Smooth muscle cell of the brain vasculature (primary cell): ENCODE measurements at places on chromosomes 12 and 14.
A peak's percentile ranks its signal among the peaks of the same experiment; 100 is the strongest.

DNA sequence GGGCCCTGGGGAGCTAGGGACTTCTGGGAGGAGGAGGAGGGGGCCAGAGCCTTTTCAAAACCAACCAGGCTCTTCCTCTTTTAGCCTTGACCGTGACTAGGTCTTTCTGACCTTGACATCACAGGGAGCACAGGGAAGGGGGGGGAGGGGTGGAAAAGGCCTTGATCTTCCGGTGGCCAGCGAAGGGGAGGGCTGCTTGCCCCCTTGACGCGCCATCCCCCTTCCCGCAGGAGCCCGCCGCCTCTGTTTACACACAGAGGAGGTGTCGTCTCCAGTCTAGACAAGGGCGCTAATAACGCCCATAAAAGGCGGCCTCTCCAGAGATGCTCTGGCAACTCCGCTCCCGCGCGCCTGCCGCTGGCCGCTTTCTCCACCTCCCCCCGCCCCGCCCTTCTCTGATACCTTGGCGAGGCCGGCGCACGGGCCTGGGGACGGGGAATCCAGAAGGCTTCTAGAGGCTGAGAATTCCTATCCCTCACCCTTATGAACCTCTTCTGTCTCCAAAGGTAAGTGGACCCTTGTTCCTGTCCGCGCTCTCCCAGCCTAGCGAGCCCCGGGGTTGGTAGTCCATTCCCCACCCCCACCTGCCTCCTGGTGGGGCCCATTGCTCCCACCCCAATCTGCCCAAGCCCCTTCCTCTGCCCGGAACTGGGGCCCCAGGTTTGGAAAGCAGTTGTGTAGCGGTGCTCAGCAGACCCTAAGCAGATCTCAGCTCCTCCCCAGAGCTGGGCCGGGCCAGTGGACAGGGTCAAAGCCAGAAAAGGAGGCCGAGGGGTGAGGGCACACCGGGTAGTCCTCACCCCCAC lies 4.9 kb upstream of the HOXC12 start:
- no peak for DNase-seq

DNA sequence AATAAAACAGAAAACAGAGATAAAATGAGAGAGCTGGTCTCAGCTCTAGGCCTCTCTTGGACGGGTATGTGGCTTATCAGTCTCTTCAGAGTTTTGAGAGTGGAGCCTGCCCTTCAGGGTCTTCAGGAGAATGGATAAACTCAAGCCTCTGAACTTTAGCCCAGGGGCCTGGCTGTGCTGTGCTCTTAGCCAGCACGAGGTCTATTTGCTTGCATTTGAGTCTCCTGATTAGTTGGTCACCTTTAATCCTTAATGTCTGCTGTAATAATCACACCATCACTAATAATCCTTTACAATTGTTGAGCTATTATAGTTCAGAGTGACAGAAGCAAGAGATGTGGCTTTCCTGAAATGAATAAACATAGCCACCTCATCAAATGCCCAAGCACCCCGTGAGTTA lies 24.3 kb downstream of the KRT80 start:
- DNase-seq = no peak

DNA sequence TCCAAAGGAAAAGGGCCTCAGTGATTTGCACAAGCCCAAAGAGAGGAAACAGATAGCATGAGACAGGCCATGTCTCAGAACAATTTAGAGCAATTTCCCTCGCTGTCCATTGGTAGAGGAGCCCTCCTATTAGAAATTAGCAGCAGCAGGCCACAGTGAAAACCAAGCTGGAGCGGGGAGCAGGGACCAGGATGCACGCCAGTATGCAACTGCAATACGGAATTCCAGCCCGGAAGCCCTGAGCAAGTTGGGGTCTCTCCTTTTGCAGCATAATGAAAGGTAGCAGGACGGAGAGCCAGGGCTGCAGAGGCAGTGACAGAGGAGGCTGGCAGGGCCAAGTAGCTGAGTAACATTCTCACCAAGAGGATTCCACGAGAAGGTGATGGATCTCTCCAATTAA lies 84.9 kb upstream of the CLMN start:
- DNase-seq = no peak

DNA sequence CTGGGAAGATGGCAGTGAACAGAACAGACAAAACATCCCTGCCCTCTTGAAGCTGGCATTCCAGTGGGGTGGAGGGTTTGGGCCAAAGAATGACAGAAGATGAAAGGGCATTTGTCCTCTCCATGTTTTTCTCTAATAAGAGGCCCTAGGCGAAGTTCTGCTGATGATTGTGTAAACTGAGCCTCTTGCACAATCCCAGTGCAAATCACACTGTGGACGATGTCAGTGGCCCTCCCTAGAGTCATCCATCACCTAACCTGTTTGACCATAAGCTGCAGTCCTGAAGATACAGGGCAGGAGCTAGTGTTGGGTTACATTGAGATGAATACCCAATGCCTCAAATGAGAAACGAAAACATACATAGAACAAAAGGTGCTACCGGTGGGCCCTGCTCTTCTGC lies 622.4 kb upstream of the TBX3 start:
- DNase-seq = no peak

- no peak for DNase-seq
Observed at GRCh38 chr12:125651625-125652024, 586.4 kb downstream of the AACS start.

GRCh38 chr14:38238332-38238731 lies 17.6 kb downstream of the CLEC14A start:
- no peak for DNase-seq

DNA sequence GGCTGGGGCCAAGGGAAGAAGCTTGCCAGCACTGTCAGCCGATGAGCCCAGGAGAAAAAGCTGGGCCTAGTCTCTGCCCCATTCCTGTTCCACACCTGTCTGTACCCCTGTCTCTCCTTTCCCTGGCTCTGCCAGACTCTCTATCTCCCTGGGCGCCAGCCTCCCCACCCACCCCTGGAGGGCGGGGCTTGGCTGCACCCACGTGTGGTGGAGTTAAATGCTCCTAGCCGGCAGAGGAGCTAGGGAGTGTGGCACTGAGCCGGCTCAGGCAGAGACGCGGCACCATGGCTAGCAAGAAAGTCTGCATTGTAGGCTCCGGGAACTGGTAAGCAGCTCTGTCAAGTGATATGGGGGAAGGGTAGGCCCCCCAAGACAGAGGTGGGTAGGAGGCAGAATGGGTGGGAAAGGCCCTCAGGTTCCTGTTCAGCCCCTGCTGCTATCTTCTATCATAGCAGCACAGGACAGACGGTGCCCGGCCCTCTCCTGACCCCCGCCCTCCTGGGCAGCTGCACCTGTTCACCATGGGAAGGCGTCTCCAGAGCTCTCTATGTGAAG lies at the start of gene GPD1:
TSS of gene GPD1 (plus strand) at position 242 of the 555 bp plus-strand sequence. CDS start at position 285, 43 bp downstream.
- no peak for DNase-seq

- no peak for DNase-seq
Observed at GRCh38 chr12:85065837-85066482, 29.8 kb downstream of the LRRIQ1 start.

GRCh38 chr12:69102856-69103255 lies 136.5 kb upstream of the CPSF6 start:
- DNase-seq = no peak

DNA sequence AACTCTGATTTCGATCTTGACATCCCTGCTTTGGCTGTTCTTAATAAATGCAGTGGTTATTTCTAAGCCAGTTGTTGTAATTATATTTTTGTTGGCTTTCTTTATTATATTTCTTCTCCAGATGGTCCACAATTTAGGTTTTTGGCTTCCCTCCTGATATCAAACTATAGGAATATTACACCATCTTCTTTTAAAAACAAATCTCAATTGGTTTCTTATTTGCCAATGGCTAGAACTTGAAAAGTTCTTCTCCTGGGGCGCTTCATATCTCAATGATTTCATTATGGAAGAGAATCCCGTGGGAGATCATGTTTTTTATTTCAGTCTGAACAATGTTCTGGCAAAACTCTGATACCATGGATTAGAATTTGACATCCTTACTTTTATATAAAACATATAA lies 292.3 kb downstream of the FLRT2 start:
- no peak for DNase-seq

- DNase-seq = no peak
Observed at GRCh38 chr14:57656853-57657252, 163.2 kb upstream of the CCDC198 start.

- peak; percentile 28 for DNase-seq
Observed at GRCh38 chr14:54730156-54730961, 163.4 kb downstream of the SAMD4A start.

DNA sequence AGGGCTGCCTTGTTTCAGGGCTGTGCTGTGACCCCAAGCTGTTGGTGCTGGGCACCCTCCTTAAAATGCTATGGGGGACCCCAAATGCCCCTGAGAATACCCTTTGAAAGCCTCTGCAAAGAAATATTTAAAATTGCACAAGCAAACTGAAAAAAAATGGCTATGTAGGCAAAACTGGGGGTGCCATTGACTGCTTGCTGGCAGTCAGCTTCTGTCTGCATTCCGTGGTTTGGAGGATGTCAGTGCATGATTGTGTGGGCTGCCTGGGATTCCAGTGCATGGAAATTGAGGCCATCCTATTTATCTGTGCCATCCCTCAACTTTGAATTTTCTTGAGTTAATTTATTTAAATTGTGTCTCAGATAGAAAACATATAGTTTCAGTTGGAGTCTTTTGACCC lies 113.7 kb upstream of the RTL1 start:
- DNase-seq = no peak

DNA sequence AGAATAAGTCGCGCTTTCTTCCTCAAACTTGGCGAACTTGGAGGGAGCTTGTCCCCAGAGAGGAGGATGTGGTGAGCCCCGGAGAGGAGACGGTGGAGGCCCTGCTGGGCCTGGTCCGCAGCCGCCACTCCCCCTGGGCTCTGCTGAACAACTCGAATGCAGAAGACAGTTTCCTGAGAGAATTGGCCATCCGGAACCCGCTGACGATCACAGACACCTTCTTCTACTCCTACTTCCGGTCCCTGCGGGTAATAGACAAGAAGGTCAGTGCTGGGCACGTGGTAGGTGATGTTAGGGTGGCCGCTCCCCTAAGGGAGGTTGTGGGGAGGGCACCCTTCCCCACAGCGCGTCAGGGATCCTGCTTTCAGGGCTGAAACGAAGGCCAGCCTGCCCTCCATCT lies 1.6 kb downstream of the LRRC43 start:
- DNase-seq = no peak

- no peak for DNase-seq
Observed at GRCh38 chr12:117098024-117098360, 1.2 kb downstream of the TESC start.

DNA sequence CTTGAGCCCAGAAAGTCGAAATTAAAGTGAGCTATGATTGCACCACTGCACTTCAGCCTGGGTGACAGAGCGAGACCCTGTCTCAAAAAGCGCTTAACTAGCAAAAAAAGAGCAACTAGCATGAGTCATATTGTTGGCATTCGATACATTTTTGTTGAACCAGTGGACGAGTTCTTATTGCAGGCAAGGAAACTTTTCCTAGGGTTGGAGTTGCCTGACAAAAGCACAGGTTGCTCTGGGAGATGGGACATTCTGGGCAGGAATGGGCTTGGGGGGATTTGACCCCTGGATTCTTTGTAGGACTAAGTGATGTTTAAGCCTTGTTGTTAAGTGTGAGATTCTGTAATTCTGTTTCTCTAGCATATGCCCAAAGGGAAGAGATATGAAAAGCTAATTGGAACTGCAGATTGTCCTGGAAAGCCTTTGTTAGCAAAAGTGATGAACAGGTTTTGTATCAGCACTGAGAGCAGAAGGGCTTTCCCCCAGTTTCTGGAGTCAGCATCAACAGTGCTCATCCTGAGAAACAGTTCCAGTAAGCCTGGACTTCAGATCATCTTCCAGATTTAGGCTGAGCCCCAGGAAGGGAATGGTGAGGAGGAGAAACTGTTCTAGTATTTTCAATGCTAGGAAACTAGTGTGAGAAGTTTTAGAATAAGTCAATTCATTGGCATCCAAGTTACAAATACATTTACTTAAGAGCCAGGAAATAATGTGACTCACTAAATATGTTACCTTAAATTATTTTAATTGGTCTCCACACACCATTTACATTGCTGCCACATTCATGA lies 123.1 kb downstream of the SRGAP1 start:
- DNase-seq = no peak

- no peak for DNase-seq
Observed at GRCh38 chr12:79300199-79300568, 390.6 kb downstream of the PAWR start.
